Breast epithelium (tissue), 4 donors: ENCODE measurements at places on chromosomes 3 and 15. TPM values are rescaled to one million over a fixed set of nuclear protein-coding genes. Genes with fewer than 3 reads are reported as not detected.

The SAMD7 gene
- not detected for total RNA-seq

The CELF6 gene
- total RNA-seq: 2.6 TPM

The ITGA11 gene
- 7.8 TPM for total RNA-seq

The DPPA2 gene
- total RNA-seq: not detected

The GHSR gene
- not detected for total RNA-seq

The UBAP1L gene
- total RNA-seq: 7.2 TPM

The TRIM42 gene
- total RNA-seq: not detected

The GOLGA8T gene
- total RNA-seq: 0.15 TPM

The GOLGA6L7 gene
- not detected for total RNA-seq

The EIF4E3 gene
- 34.4 TPM for total RNA-seq

The CDCP1 gene
- 8.5 TPM for total RNA-seq

The MOBP gene
- under 0.01 TPM for total RNA-seq

The RBP2 gene
- total RNA-seq: 1.3 TPM

The ANKRD63 gene
- total RNA-seq: not detected

The ZNF619 gene
- total RNA-seq: 8.3 TPM

The FETUB gene
- not detected for total RNA-seq

The MEGF11 gene
- not detected for total RNA-seq

The PCBP4 gene
- 51.8 TPM for total RNA-seq

The MB21D2 gene
- total RNA-seq: 4.0 TPM

- no peak for DNase-seq
Observed at GRCh38 chr15:43511012-43511885, 6.2 kb upstream of the MAP1A start.

- no peak for DNase-seq
Observed at GRCh38 chr3:52254608-52255007, 9.0 kb downstream of the PPM1M start.

DNA sequence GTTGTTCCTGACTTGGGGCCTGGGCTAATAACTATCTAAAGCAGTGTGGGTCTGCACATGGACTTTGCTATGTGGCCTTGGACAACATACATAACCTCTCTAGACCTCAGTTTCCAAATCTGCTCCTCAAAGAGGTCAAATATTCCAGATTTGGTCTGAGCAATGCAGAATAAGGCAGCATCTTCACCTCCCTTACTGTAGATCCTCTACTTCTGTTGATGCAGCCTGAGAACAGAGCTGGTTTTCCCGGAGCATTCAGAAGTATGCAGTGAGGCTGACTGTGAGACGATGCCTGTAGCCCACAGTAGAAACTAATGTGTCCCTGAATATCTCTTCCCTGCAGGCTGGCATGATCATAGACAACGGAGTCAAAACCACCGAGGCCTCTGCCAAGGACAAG lies 65.3 kb downstream of the MESD start:
- DNase-seq: no peak

DNA sequence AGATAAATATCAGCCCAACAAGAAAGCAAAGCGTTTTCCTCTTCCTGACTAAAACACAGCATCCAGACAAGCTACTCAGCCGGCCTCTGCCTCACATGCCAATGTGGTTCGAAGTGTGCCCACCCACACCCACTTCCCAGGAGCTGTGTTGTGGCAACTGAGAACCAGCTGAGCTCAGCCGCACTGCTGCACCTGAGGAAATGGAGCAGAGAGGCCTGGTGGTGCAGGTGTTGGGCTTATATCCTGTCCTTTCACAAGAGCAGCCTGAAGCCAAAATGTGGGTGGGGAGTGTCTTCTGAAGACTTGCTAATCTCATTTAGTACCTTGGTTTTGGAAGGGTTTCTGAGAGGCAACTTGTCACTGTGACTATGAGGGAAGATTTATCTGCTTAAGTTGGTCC lies 23.0 kb upstream of the RETNLB start:
- no peak for DNase-seq

GRCh38 chr3:194045289-194045688 lies 90.7 kb upstream of the HES1 start:
- no peak for DNase-seq

DNA sequence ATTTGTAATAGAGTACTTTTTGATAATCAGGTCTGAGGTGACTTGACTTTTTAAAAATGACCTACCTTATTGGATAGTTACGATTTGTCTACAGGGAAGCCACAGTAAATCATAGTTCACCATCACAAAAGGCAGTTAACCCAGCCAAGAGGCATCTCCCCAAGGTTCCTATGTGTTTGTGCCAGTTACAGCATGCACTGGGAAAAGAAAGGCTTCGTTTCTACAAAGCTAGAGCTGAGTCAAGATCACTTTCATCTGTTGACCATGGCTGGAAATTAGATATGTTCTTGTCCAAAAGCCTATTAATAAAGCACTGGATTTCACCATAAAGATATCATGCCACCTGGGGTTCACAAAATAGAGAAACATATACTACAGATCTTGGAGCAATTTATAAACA lies 139.9 kb downstream of the GREM1 start:
- no peak for DNase-seq

- DNase-seq: peak; percentile 55
Observed at GRCh38 chr15:31296646-31297574, 29.7 kb upstream of the KLF13 start.

DNA sequence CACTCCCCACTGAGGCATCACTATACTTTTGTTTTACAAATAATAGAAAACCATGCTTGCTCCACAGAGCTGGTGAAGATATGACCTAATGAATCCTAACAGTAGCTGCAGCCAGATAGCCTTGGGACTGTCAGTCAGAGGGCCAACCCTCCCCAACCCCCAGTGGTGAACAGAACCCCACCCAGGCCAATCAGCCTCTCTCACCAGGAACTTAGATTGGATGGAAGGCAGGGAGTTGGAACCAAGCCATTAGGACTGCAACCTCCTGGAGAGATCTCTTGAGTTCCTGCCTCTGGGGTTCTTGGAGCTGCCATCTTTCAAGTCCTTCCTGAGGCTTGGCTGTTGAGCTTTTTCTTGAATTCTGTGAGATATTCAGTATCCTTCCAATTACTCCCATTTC lies 3.0 kb upstream of the MRPS22 start:
- DNase-seq: no peak

GRCh38 chr15:43325039-43325684 lies 5.2 kb downstream of the LCMT2 start:
- no peak for DNase-seq

GRCh38 chr15:43516185-43516584 lies 1.2 kb upstream of the MAP1A start:
- DNase-seq: no peak

DNA sequence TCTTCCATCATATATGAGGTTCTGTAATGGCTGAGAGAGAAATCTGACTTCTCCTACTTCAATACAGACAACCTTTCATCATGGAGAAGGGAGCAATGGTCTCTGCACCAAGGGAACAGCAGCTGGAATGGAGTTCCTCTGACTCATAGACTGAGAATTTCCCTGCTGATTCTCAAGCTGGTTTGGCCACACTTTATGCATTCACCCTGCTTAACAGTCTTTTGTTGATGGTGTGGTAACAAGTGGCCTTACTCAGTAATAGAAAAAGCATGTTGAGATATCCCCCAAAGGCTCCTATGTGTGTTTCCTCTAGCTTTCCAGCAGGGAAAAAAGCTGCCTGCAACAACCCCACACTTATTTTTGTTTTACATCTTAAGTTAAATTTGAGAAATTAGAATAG lies 138.1 kb downstream of the GREM1 start:
- DNase-seq: no peak

- DNase-seq: no peak
Observed at GRCh38 chr15:35874260-35874905, 328.4 kb upstream of the DPH6 start.

- no peak for DNase-seq
Observed at GRCh38 chr3:13415997-13416793, 3.9 kb downstream of the NUP210 start.

- no peak for DNase-seq
Observed at GRCh38 chr15:69996321-69997160, 101.2 kb downstream of the TLE3 start.

DNA sequence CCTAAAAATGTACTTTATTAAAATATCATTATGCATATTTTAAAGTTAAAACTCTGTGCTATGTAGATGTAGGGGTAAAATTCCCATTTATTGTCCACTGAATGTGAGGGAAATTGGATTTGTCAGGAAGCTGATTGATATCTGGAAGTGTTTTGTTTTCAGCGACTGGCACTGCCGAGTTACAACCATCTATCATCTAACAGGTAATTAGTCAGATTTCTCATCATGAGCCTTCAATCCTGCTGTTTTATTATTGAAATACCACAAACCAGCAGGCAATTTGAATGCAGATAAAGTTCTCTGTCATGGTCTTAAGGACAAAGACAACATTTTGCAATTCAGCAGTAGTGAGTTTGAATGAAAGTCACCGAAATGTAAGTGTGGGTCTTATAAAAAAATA lies 40.5 kb downstream of the ZIC1 start:
- DNase-seq: no peak

DNA sequence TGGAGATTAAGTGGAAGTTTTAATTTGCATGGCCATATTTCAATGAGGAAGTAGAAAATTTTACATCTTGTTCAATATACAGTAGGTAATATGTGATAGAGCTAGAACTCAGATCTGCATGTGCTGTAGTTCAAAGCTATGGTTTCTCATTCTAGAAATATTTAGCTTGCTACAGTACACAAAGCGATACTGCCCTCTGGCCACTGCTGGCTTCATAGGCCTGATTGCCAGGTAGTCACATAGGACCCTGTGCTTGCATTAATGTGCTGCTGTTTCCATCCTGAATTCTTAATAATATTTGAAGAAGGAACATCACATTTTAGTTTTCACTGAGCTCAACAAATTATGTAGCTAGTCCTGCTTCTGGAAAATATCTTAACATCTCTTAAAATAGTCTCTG lies 87.0 kb downstream of the PLSCR2 start:
- DNase-seq: no peak

GRCh38 chr3:114697401-114697800 lies 403.6 kb downstream of the TIGIT start:
- no peak for DNase-seq

- DNase-seq: no peak
Observed at GRCh38 chr15:41513506-41514227, at the start of gene LTK. LTK (minus strand) TSS chr15:41513827; CDS start chr15:41513709, 118 bp downstream.

GRCh38 chr3:105862217-105862616 lies 6.6 kb downstream of the CBLB start:
- DNase-seq: no peak

DNA sequence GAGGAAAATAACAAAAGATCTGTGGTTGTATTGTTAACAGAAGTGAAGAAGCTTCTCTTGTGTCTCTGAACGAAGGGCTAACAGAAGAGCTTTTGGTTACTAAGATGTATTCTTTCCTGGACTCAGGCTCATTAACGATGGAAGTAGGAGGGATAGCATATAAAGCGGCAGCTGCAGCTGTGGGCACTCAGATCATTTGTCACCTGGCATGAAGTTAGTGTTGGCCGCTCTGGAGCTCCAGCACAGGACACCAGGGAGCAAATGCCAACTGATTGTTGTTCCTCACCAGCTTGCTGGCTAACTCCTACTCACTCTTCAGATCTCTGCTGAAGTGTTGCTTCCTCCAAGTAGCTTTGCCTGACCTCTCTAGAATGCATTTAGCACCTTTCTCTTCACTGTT lies 15.5 kb upstream of the SLITRK3 start:
- no peak for DNase-seq

- DNase-seq: no peak
Observed at GRCh38 chr15:69834267-69834666, 263.4 kb downstream of the TLE3 start.

GRCh38 chr3:108177536-108177935 lies 44.7 kb downstream of the IFT57 start:
- no peak for DNase-seq

DNA sequence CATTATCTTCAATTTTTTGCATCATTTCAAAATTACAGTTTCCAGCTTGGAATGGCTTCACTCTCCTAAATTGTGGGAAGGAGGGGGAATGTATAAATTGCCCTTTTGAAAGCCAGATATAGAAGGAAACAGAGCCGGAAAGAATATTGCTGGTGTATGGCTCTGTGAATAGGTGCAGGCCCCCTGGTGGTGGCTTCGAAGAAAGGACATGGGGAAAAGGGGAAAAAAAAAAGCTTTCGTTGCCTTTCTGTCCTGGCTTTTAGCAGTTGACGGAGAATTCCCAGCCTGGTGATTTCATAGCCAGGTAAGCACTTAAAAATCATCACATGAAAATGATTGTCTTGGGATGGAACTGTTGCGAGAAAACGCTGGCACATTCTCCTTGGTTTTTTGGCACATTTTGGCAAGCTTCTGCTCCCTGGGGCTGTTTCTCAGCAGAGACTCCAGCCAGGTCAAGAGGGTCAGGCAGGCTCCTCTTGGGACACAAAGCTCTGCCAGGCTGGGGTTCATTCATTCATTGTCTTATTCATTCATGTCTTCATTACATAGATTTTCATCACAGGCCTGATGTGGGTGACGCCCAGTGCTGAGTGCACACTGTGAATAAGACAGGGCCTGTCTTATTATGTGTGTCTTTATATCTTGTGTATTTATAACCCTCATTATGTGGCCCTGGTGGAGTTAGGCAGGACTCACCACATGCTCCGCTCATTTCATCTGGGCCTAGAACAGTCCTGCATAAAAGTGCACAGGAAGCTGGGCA lies 300.0 kb upstream of the TPM1 start:
- no peak for DNase-seq

- no peak for DNase-seq
Observed at GRCh38 chr15:36007699-36008098, 461.7 kb upstream of the DPH6 start.

- no peak for DNase-seq
Observed at GRCh38 chr3:38207254-38208003, 42.1 kb downstream of the OXSR1 start.

DNA sequence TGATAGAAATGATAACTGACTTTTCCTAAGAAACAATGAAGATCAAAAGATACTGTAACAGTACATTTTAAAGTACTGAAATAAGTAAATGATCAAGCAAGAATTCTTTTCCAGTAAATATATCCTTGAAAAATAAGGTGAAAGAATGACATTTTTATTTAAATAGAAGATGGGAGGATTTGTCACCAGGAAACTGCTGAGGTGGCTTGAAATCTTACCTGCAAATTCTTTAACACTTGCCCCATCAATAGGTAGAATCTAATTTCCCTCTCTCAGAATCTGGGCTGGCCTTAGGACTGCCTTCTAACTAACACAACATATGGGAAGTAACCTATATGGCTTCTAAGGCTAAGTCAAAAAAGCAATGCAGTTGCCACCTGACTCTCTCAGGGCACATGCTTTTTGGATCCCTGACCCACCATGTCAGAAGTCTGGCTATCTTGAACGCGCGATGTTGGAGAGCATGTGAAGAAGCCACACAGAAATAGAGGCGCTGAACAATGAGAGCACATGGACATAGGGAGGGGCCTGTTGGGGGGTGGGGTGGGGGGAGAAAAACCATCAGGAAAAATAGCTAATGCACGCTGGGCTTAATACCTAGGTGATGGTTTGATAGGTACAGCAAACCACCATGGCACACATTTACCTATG lies 11.5 kb downstream of the ACSBG1 start:
- no peak for DNase-seq

DNA sequence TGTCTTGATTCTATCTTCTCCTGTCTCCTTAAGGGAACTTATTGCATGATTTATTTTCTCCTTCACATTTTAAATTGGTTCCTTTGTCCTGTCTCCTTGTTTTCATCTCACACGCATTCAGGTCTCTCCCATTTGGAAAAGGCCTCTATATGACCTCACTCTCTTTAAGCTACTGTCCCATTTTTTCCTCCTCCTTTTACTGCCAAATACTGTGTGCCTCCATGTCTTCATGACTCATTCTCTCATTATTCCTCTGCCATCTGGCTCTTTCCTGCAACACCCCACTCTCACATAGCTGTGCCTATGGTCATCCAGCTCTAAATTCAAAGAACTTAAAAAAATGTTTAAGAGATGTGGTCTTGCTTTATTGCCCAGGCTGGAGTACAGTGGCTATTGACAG lies 48.0 kb downstream of the TYRO3 start:
- no peak for DNase-seq
